ENCODE measurements at places on chromosomes 16 and 17.
A peak's percentile ranks its signal among the peaks of the same experiment; 100 is the strongest.

DNA sequence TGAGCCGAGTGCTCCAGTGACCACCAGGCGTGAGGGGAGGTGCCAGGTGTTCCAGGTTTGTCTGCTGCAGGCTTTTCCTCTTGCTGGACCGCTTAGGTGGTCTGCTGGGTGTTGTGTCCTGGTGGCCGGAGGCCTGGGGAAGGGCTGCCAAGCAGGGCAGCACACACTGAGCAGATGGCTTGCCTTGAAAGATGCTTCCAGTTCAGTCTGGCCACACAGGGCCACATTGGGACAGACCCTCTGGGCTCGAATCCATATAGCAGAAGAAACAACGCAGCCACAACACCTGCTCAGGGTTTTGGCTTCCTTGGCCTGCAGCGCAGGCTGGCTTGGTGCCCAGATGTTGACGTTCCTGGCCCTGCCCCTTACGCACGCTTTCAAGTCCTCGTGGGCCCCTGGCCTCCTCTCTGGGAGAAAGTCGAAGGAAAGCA, 24.8 kb downstream of the GINS2 start:
- DNase-seq, result no peak

GRCh38 chr17:5003214-5003867, 5.6 kb downstream of the KIF1C start:
- no peak for DNase-seq

GRCh38 chr17:82006468-82007227, 16.0 kb downstream of the CENPX start:
- DNase-seq, result no peak

GRCh38 chr16:24930440-24930839, 84.7 kb downstream of the SLC5A11 start:
- no peak for DNase-seq

- no peak for DNase-seq
Measured at GRCh38 chr16:53998024-53998810, 288.4 kb downstream of the IRX3 start.

DNA sequence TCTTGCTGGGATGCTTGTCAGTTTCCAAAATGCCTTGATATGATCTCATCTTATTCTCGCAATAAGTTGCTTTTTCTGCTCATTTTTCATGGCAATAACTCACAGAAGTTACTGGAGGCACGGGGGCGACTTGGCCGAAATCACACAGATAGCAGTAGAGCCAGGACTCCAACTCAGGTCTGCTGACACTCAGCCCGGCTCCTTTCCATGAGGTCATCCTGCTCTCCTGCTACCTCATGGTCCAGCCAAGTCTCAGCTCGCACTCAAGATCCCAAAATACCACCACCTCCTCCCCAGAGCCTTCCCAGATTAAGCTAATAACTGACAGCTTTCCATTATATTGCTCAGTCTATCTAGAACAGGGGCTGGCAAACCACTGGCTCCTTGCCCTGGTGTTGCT, 269.5 kb downstream of the MAP2K4 start:
- no peak for DNase-seq

DNA sequence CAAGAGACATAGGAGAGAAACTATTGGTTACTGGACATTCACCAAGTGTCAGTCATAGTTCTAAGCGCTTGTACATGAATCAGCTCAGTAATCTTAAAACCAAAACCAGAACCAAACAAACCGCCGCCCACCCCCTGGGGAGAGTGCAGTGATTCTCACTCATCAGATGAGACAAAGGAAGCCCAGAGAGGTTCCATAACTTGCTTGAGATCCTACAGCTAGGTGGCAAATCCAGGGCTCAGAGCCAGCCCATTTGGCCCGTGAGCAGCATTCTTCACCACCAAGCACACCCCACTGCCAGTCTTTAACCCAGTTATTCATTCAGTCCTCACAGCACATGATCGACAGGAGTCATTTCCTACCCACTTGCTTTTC, 37.2 kb upstream of the RGS9 start:
- peak; percentile 37 for DNase-seq

- DNase-seq, result no peak
Measured at GRCh38 chr17:16282522-16282921, 65.5 kb downstream of the PIGL start.

- DNase-seq, result no peak
Measured at GRCh38 chr16:67277999-67278772, 1.1 kb upstream of the PLEKHG4 start.

GRCh38 chr16:88766975-88767374, 18.0 kb downstream of the PIEZO1 start:
- no peak for DNase-seq

- no peak for DNase-seq
Measured at GRCh38 chr17:39564211-39564848, 43.4 kb downstream of the NEUROD2 start.

- DNase-seq, result no peak
Measured at GRCh38 chr16:9330095-9330494, 238.7 kb downstream of the HAPSTR1 start.

GRCh38 chr17:65359016-65359415, 202.4 kb downstream of the AXIN2 start:
- DNase-seq, result no peak

- no peak for DNase-seq
Measured at GRCh38 chr16:14608604-14609003, 21.5 kb downstream of the PARN start.

GRCh38 chr16:11308493-11309283, 27.6 kb upstream of the PRM1 start:
- DNase-seq, result peak; percentile 59

GRCh38 chr17:47801176-47801765, 20.3 kb downstream of the OSBPL7 start:
- DNase-seq, result no peak

- peak; percentile 19 for DNase-seq
Measured at GRCh38 chr17:28946239-28946638, 5.1 kb downstream of the PHF12 start.

DNA sequence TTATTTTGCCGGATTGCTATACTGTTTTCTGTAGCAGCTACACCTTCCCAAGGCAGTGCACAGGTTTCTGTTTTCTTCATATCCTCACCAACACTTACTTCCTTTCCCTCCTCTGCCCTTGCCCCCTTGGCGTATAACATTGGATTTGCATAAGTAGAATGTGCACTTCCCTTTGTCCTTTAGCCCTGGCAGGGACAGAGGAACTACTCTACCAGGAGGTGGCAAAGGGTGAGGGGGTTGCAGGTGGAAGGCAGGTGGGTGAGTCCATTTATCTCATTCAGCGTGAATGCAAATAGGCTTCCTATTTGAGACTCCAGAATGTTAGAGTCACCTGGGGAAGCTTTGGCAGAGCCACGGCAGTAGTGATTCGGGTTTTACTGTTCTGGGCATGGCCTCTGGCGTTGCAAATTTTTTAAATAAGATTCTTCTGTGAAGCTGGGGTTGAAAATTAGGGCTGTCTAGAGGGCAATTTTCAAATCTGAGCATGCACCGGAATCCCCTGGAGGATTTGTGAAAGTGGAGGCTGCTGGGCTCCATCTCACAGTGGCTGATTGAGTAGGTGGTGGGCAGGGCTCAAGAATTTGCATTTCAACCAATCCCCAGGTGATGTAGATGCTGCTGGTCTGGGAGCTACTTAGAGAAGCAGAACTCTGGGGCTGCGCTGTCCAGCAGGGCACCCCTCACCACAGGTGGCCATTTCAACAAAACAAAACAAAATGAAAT, 84.7 kb downstream of the PLCG2 start:
- DNase-seq, result no peak

- DNase-seq, result no peak
Measured at GRCh38 chr16:63422715-63423114, 1386.5 kb upstream of the CDH8 start.

DNA sequence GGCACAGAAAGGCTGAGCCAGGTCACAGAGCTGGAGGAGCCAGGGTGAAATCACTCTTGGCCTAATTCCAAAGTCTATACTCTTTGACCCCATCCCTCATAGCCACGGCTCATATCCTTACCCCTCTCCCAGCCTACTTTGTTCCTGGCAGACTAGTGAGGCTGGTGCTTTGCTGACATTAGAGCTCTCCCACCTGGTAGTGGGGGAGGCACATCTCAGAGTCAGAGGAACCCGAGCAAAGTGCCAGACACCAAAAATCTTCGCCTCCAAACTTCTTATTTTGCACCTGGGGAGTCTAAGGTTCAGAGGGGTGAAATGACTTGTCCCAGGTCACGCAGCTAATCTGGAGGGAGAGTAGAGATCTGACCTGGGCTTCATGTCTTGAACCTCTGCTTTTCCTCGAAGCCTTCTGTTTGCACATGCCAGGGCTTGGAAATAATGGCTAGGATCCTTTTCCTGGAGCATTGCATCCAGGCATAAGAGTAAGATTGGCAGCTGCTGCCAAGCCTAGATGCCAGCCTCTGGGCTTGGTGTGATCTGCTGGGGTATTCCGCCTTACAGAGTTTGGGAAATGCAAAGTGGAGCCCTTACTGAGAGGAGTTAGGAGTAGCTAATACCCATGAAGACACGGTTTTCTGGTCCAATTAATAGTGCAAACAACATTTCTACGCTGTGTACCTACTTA, 126.9 kb downstream of the SPACA3 start:
- no peak for DNase-seq

- no peak for DNase-seq
Measured at GRCh38 chr16:29804020-29804419, 2.3 kb upstream of the MAZ start.

DNA sequence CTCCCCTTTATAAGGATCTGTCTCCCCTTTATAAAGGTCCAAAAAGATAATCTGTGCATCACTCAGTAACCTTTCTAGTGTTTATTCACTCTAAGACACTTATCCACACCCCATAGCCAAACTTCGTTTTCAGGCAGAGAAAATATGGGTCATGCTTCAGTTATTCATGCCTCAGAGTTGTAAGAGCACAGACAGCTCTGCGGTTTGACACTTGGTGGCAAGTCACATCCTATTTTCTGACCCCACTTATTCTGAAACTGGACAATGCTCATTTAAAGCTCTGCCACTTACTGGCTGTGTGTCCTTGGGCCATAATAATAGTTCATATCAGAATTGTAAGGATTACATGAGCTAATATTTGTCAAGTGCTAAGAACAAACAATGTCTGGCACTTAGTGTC, 2.0 kb upstream of the KRTAP2-1 start:
- no peak for DNase-seq

GRCh38 chr16:12524658-12525057, 279.0 kb downstream of the CPPED1 start:
- DNase-seq, result no peak

- DNase-seq, result no peak
Measured at GRCh38 chr16:65619606-65620005, 497.7 kb upstream of the CDH11 start.

DNA sequence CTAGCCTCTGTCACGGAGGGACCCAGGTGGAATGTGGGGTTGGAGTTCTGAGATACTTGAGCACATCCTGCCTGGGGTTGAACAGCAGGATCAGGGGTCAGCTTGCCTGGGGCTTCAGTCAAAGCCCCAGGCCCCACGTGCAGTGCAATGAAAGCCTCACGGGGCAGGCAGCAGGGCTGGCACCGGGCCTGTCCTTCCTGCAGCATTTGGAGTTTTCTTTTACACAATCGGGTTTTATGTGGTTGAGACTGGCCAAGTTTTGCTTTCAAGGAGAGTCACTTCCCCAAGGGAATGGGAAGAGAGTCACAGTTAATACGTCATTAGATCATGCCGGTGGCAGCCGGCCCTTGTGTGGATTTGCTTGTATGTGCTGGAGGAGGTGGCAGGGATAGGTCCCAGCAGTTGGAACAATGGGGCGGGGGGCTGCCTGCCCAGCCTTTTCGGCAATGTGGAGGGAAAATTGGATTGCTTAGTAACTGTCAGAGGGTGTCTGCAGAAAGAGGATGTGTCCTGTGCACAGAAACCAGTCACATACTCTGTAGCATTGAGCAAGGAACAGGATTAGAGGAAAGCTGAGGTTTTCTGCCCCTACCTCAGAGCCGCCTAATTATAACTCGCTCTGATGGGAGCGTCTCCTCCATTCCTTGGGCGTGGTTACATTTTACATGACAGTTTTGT, 4.5 kb downstream of the RMI2 start:
- peak; percentile 15 for DNase-seq

GRCh38 chr17:46764709-46765401, 53.6 kb downstream of the WNT3 start:
- no peak for DNase-seq

DNA sequence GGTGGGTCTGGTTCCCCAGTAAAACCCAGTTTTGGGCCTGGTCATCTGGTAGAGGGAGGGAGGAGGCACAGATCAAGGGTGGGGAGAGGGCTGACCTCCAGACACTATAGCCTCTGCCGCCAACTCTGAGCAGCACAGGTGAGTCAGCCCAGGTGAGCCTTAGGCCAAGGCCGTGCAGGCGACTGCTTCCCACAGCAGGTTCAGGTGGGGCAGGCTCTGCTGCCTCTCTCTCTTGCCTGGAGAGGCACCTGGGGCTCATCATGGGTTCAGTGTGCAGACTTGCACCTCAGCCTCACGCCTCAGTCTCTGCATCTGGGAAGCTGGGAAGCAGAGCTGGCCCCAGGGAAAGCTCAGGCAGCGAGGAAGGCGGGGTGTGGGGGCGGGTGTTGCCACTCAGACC, 37.8 kb upstream of the IL34 start:
- no peak for DNase-seq

GRCh38 chr17:40854175-40854814, 12.7 kb downstream of the KRT12 start:
- DNase-seq, result no peak

DNA sequence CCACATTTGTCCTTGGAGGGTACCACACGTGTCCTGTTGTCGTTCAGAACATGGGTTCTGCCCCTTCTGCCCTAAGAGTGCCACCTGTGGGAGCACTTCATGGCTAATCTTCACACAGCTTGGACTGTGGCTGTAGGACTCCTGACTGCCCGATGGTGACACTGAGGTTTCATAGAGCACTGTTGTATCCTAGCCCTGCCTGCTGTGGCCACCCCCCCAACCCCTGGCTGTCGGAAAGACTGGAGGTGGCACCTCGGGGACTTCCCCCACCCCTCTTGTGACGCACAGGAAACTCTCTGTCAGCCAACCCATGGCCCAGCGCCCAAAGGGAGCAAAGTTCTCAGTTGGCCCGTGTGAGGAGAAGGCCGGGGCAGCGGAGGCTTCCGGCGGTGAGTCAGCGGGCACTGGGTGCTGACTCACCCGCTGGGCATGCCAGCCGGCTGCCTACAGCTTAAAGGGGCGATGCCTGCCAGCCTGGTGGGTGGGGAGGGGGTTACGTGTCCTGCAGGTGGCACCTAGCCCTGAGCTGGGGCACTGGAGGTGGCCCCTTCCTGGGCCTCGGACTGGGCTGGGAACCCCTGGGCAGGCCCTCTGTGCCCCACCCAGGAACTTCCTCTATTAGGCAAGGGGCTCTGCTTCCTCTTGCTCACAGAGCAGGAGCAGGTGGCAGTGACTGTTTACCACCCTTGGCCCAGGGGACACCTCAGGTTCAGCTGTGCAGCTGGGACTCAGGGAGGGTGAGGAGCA, 3.4 kb downstream of the MAP2K3 start:
- peak; percentile 96 for DNase-seq

DNA sequence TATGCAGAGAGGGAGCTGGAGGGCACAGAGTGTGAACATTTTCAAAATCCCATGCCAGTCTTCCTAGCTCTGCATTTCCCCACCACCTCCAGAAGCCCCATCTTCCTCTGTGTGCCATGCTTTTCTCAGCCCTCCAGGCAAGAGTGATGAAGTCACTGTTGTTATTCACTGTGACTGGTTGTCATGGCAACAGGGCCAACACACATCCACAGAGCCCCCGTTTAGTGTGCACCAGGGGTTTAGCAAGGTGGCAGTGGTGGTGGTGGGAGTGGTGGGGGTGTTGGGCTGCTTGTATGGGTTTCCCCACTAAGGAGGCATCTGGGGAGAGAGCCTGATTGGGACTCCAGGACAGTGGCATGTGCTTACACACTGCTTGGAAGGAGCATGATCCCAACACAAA, 309.9 kb upstream of the ASIC2 start:
- DNase-seq, result no peak

All from CD4-positive, alpha-beta T cell treated with Interferon alpha-2 for 1 hour (primary cell).